Airway epithelial cell (primary cell): ENCODE measurements at places on chromosomes 7 and 10. TPM values are rescaled to one million over a fixed set of nuclear protein-coding genes. Genes with fewer than 3 reads are reported as not detected.

The GRM3 gene
- total RNA-seq: not detected in 2 replicates

The PLA2G12B gene
- total RNA-seq: not detected in 2 replicates

The SPDYE6 gene
- not detected in 2 replicates for total RNA-seq

The SORBS1 gene
- 0.07 and 0.09 TPM in 2 replicates for total RNA-seq

The DDIT4 gene
- total RNA-seq: 1,158 and 1,321 TPM in 2 replicates

The GPR141 gene
- 5.4 and 5.6 TPM in 2 replicates for total RNA-seq

The TBX20 gene
- total RNA-seq: not detected in 2 replicates

The POM121 gene
- total RNA-seq: 8.3 and 13.6 TPM in 2 replicates

The ZNF479 gene
- not detected in 2 replicates for total RNA-seq

The PLAC9 gene
- 0.78 TPM in 1 of 2 replicates, not detected in the other for total RNA-seq

The AEBP1 gene
- total RNA-seq: 1.6 and 3.1 TPM in 2 replicates

The GPR22 gene
- not detected in 2 replicates for total RNA-seq

The TWIST1 gene
- 2.6 and 5.3 TPM in 2 replicates for total RNA-seq

The IFIT1 gene
- 0.14 and 0.42 TPM in 2 replicates for total RNA-seq

The C7orf33 gene
- not detected in 2 replicates for total RNA-seq

The AP5Z1 gene
- total RNA-seq: 18.0 and 22.6 TPM in 2 replicates

The PKD2L1 gene
- total RNA-seq: not detected in 2 replicates

The CNTNAP2 gene
- total RNA-seq: 4.3 and 7.3 TPM in 2 replicates

The HOXA6 gene
- total RNA-seq: not detected in 2 replicates

The KIAA1217 gene
- 24.7 and 35.1 TPM in 2 replicates for total RNA-seq

The SLC18A3 gene
- not detected in 2 replicates for total RNA-seq

The BRI3 gene
- 21.8 and 24.8 TPM in 2 replicates for total RNA-seq

The GHRHR gene
- total RNA-seq: not detected in 2 replicates

The SLIT1 gene
- not detected in 2 replicates for total RNA-seq

The RBP3 gene
- total RNA-seq: not detected in 2 replicates

The GPR37 gene
- 1.3 and 1.6 TPM in 2 replicates for total RNA-seq

The SOSTDC1 gene
- 1.1 and 2.1 TPM in 2 replicates for total RNA-seq

The FAM204A gene
- 24.9 and 38.2 TPM in 2 replicates for total RNA-seq

The TEX36 gene
- not detected in 2 replicates for total RNA-seq

The VAX1 gene
- not detected in 2 replicates for total RNA-seq

The AOAH gene
- total RNA-seq: not detected in 2 replicates

The CDK1 gene
- total RNA-seq: 52.7 and 71.8 TPM in 2 replicates

The PRKAG2 gene
- total RNA-seq: 9.6 and 11.8 TPM in 2 replicates

The GRM8 gene
- under 0.01 TPM in 1 of 2 replicates, not detected in the other for total RNA-seq
